ENCODE measurements at places on chromosomes 12 and 14.

DNA sequence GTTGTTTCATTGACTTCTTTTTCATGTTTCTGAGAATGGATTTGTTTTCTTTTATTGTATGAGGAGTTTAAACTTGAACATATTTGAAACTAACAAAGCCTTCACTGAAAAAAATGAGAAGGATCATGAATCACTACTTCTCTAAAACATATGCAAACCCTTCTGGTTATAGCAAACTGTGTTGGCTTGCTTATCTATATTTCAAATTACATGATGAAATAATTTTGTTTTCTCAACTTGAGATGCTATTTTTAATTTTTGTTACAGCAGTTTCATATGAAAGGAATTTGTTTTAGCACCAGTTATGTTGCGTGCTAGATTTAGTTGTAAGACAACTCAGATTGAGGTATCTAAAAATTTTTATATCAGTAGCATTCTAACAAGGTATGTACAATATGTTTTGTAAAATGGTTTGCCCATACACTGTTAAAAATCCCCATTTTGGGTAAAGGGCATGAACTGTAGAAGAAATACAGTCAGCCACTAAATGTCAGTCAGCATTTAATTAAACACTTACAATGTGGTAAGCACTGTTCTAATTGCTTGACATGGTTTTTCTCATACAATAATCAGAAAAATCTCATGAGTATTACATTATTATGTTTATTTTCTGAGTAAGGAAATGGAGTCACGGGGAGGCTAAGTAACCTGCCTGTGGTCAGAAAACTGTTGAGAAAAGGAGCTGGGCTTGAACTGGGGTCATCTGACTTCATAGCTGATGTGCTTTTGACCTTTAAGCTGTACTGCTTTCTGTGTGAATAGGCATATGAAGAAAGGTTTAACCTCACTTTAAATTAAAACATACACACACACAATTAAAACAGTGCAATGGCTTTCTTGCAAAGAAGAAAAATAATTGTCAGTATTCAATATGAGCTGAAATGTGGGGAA is 105.7 kb downstream of the PLEKHA5 start:
- DNase-seq = no peak

- no peak for DNase-seq
These were observed 32.5 kb downstream of the PPFIA2 start for GRCh38 chr12:81726634-81727033.

- DNase-seq = peak; percentile 89
These were observed 119.7 kb downstream of the FBXL14 start for GRCh38 chr12:1474574-1475153.

DNA sequence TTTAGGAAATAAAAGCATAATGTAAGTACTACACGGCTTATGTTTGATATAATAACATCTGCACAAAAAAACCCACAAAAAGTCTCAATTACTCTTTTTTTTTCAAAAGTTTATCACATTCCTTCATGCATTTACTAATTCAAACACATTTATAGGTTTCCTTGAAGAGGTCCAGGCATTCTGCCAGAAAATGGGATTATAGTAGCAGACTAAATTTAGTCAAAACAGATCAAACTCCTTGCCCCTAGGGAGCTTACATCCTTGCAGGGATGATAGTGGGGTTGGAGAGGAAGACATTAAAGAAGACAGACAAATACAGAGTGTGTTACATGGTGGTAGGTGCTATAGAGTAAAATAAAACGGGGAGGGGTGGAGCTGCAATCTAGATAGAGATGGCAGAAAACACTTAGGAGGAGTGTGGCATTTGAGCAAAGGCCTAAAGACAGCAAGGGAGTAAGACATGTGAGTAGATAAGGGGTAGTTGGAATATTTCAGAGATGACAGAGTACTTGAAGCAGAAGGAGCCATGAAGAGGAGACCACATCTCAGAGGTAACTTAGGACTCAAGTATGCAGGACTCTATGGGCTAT is 266.9 kb downstream of the PPFIA2 start:
- no peak for DNase-seq

GRCh38 chr14:53525608-53526007 is 372.5 kb upstream of the DDHD1 start:
- DNase-seq = no peak

- no peak for DNase-seq
These were observed 88.1 kb upstream of the CCDC175 start for GRCh38 chr14:59664741-59665140.

GRCh38 chr14:56608689-56609088 is 29.1 kb downstream of the TMEM260 start:
- no peak for DNase-seq

DNA sequence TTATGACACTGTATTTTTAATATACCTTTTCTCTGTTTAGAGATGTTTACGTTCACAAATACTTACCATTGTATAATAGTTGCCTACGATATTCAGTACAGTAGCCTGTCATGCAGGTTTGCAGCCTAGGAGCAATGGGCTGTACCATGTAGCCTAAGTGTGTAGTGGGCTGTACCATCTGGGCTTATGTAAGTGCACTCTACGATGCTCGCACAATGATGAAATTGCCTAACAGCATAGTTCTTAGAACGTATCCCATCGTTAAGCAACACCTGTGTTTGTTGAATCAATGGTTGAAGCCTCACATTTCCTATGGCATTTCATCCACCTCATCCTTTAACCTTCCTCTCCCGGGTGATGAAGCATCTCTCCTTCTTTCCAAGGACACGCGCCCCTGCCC is 12.5 kb upstream of the EML1 start:
- DNase-seq = no peak

DNA sequence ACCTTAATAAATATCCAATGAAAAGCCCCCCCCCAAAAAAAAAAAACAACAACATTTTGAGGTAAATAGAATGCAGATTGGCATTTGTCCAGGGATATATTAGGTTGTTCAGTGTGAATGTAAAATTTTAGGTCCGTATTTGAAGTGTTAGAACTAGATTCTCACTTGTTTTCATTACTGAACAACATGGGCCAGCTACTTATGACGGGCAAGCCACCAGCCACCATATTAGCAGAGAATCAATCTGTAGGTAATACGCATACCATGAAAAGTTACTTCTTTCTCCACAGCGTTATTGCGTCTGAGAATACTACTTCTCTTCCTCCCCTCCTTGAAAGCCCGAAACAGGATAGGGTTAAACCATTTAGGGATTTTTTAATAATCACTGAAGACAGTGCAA is 5.4 kb downstream of the FLRT2 start:
- DNase-seq = no peak

GRCh38 chr14:33910435-33910834 is 40.4 kb downstream of the EGLN3 start:
- no peak for DNase-seq

DNA sequence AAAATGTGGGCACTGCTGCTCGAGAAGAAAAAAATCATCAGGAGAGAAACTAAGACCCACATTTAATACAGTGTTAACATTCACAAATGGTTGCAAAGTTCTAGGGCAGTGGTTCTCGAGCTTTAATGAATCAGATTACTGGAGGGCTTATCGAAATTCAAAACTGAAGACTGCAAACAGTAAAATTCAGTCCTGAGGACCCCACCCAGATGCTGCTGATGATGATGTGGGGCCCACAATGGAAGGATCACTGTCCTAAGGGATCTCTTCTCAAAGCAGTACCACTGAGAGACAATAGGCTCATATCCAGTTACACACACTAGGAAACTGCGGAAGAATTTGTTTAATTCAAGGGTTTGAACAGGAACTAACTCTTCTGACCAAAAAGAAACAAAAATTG is 31.4 kb downstream of the DICER1 start:
- no peak for DNase-seq

GRCh38 chr12:14275886-14276285 is 89.6 kb upstream of the ATF7IP start:
- no peak for DNase-seq

DNA sequence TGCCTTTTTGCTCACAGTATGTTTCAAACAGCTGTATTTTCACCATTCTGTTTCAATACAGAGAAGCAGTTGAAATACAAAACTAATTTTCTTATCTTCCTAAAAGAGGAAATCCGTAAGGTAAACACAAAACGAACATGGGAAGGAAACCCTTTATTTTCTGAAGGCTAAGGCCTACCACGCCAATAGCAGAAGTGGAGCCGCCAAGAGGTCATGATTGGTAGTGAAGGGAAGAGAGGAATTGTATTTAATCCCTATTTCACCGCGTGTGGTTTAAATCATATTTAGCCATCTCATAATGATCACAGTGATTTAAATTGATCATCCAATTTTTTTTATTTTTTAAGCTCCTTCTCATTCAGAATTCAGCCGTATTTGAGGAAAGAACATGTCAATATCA is 398.2 kb downstream of the PRKD1 start:
- DNase-seq = peak; percentile 3

- no peak for DNase-seq
These were observed 556 bp downstream of the PHETA1 start for GRCh38 chr12:111368291-111368787.

DNA sequence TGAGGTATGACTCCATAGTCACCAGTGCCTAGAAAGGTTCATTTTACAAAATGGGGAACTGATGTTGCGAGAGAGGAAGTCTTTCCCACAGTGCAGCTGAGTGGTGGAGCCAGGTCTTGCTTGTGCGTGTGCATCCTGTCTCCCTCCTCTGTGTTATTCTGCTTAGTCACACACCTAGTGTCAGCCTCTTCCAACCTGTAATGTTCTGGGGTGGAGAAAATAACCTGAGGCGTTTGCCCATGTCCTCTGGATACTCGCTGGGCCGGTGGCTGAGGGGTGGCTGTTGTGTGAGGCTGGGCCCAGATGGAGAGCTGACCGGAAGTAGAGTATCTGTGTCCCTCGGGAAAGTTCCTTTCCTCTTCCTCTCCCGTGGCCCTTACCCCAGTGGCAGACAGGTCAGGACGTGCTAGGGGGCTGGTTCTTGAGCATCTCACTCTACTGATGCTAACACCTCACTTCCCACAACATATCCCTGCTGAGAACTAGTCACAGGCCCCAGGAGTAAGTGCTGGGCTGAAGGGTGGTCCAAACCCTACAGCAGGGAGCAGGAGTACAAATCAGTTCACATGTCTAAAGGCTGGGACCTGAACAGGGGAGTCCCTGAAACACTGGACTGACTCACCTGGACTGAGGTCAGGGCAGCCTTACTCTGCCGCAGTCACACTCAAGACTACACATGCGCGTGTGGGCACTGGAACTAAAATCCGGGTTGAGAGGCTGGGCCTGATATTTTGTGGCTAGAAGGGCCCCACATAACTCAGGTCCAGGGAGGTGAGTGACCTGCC is 7.0 kb downstream of the MLF2 start:
- no peak for DNase-seq

GRCh38 chr12:59646636-59647035 is 50.8 kb downstream of the SLC16A7 start:
- DNase-seq = no peak

- DNase-seq = no peak
These were observed 1.8 kb upstream of the PTPN21 start for GRCh38 chr14:88556581-88556980.

DNA sequence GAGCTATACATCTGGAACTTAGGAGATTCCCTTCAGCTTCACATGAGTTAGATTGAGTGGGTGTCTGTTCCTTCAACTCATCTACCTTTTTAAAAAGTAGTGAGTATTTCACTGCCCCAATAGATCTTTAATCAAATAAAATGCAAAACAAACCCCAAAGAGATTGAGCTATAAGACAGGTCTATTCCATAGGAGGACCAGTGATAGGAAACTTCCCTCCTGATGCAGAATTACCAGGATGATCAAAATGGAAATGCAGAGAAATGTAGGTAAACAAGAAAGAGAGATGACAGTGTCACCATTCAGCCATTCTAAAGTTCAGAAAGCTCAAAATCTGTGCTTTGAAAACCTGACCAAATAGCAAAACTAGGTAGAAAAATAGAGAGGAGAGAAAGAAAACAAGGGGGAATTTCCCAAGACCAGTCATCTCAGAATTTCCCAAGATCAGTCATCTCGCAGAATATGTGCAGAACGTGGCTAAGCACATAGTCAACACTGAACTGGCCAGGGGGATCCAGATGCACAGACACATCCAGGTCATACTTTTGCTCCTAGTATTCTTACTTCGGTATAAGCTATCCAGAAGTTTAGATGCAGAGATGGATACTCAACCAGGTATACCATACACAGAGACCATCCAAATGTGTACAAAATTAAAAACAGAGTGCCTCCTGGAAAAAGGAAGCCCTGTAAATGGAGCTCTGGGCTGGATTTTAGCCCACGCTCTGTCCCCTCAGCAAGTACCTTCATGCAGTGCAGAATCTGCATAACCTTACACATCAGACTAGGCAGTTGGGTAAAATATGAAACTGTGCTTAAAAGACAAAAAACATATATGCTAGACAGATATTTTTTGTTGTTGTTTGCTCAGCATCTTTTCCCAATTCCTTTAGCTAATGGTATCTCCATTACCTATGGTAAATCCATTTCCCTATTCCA is 27.4 kb downstream of the SLC41A2 start:
- DNase-seq = peak; percentile 39

DNA sequence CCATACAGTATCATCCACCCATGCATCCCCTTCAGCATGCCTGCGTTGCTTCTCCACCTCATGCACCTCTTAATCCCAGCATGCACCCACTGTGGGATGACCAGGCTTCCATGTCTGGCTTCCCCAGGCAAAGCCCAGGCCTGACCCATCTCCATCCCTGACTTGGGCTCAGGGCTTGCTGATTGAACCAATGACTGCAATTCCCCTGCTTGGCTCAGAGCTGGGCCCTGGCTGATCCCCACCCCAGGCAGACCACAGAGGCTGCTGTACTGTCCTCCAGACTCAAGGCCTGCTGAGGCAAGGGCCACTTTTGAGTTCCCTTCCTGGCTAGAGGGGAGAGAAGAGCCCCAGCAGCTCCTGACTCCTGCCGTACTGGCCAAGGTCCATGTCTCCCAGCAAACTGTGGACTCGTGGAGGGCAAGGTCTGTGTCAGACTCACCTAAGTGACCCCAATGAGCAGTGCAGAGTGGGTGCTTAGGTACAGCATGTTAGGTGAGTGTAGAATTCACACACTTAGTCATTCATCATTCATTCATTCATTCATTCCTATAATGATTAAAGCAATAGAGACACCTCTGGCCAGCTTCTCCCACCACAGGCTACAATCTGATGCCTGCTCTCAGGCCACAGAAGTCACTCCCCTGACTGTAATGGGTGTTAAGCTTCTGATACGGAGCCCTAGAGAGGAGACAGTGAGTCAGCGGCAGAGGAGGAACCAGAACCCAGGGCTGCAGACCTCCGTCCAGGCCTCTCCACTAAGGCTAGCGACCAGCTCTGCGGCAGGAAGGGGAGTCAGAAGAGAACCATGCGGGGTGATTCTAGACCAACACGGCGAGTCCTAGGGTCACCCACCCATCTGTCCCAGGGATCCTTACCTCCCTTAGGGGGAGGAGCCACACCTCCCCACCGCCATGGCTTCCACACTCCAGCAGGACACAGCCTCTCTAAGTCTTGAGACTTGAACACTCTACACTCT is 2.9 kb downstream of the BEGAIN start:
- DNase-seq = no peak

GRCh38 chr12:3600039-3600720 is 109.2 kb downstream of the PRMT8 start:
- DNase-seq = no peak

GRCh38 chr12:94769047-94769420 is 118.7 kb upstream of the TMCC3 start:
- DNase-seq = no peak

GRCh38 chr12:70408004-70408790 is 42.1 kb downstream of the KCNMB4 start:
- no peak for DNase-seq

Data from ACHN (cell line).